ENCODE measurements at places on chromosomes 4 and X. TPM values are rescaled to one million over a fixed set of nuclear protein-coding genes. Genes with fewer than 3 reads are reported as not detected.

Gene SPANXA2
- 25.7 TPM for total RNA-seq

GRCh38 chr4:17093481-17093880 is 195.0 kb upstream of the LDB2 start:
- no peak for DNase-seq

- no peak for DNase-seq
These were observed 345.8 kb upstream of the CASK start for GRCh38 chrX:42269186-42269585.

- peak; percentile 33 for DNase-seq
These were observed 547 bp downstream of the GUCY1A1 start for GRCh38 chr4:155667222-155667567.

- no peak for DNase-seq
These were observed 879.2 kb upstream of the INTU start for GRCh38 chr4:126753592-126753991.

DNA sequence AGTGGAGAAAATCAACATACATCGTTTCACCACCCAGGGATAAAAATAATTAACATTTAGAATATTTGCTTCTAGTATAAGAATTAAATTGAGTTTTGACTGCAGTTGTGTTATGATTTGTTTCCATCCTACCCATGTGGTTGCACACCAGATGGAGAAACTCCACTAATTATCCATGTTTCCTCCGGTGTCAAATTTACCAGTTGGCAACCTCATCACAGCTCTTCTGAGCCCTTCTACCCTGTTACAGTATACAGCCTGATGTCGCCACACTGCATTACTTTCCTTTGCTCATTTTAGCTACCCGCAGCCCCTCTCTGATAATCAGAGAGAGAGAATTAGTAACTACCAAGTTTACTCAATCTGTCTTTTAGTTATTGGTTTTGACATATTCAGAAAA is 411.2 kb downstream of the DTHD1 start:
- DNase-seq, result no peak

- no peak for DNase-seq
These were observed 581.9 kb upstream of the PITX2 start for GRCh38 chr4:111204797-111205196.

DNA sequence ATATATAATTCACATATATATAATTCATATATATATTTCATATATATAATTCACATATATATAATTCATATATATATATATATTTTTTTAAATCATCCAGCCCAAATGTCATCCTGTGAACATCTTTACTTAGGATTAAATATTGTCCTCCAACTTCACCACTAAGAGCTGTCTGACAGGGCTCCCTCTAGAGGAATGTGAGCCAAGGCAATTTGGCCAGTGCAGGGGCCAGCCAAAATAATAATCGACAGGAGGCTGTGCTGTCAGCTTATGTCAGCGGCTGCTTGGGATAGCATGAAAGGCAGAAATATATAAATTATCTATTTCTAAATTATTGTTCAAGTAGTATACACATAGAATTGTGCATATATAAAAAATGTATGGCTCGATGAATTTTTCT is 29.5 kb downstream of the EGFL6 start:
- DNase-seq, result peak; percentile 4

DNA sequence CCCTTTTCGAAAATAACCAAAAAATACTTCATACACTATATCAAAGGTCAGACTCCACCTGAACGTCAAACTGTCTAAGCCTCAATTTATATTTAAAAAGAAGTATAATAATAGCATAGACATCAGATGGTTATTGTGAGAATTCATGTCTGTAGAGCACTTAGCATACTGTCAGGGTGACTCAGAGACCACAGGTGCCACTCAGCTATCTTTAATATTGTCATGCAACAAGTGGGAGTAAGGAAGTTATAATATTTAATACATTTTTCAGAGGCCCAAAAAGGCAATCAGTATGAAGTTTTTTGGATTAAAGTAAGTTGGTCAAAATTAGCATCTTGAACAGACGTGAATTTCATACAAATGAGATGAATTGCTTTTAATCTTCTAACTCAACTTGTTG is 93.3 kb downstream of the PHOX2B start:
- peak; percentile 61 for DNase-seq

DNA sequence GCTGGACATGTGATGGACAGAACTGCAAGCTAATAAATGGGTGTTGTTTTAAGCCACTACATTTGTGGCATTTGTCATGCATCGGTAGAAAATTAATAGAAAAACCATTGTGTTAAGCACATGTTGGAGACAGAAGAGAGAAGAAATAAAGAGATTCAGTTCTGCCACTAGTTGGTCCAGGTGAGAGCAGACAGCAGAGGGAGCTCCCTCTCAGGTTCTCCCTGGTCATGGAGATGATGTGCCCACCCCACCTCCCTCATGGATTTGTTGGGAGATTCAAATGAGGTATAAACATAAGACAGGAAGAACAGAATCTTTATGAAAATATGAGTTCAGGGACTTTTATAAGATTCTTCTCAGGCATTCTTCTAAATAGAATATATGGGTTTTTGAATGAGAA is 36.8 kb upstream of the OCIAD2 start:
- peak; percentile 29 for DNase-seq

Measured in Daoy (cell line).